Activated T-helper 1 cell treated with anti-CD3 and anti-CD28 coated beads, Interleukin-2, amount 50 U/mL, for 16 hours (primary cell): ENCODE measurements at places on chromosomes 5 and 9.

DNA sequence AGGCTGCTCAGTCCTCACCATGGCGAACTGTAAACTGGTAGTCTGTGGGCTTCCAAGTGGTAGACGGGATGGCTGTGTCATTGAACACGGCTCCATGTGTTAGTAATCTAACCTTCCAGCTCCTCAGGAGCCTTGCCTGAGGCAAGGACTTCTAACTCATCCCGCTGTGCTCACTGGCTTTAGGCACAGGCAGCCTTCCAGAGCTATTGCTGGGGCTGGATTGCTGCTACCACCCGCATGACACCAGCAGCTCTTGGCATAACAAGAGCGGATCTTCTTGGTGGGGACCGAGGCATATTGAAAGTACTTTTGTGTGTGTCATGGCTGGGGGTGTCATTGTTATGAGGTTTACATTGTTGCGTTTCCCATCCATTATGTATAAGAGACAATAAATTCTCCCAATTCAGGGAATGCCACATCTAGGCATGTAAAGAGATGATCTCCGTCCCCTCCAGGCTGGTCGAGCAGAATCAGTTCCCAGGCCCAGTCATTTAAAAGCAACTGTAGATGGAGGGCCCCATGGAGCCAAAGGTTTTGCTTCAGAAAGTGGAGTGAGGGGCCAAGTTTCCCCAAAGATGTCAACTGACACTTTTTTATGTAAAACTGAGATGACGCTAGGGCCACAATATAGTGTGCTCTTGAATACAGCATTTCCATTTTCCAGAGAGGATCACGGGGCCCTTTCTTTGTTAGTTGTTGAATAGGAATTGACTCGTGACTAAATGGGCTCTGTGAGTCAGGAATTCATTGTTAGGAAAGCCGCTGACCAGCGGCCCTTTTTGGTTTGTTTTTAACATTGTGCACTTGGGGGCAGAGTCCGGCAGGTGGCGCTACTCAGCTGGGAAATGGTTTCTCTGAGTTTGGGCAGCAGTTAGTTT, 759.5 kb downstream of the TAF11L14 start:
- DNase-seq = no peak

GRCh38 chr5:116479776-116480675, 94.6 kb downstream of the SEMA6A start:
- DNase-seq = no peak

- no peak for DNase-seq
These were observed 679.9 kb downstream of the ISL1 start for GRCh38 chr5:52063186-52063585.

DNA sequence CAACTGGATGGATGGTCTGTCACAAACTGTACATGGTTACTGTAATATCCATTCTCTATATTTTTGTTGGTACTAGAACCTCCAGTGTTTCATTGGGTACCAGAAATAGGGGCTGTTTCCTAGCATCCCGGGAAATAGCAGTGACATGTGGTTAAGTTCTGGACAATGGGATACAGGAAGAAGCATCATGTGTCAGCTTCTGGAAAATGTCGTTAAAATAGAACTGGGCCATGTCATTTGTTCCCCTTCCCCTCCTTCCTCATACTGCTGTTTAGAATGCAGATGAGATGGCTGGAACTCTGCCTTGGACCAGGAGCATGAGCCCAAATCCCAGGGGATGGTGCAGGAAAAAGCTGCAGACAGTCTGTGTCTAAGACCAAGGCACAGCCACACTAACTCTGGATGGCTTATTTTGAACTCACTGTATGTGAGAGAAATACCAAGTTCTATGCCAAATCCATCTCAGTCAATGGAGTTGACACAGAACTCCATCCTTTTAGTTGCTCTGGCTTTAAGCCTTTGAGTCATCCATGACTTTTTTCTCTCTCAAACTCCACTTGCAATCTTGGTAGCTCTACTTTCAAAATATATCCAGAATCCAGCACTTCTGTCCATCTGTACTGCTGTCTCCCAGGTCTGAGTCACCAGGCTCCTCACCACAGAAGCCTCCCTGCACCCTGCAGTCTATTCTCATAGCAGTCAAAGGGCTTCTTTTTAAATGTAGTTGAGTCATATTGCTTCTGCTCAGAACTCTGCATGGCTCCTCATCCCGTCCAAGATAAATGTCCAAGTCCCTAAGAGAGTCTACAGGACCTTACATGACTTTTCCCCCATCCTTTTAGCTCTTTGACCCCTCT, 184.2 kb downstream of the NSG2 start:
- no peak for DNase-seq

DNA sequence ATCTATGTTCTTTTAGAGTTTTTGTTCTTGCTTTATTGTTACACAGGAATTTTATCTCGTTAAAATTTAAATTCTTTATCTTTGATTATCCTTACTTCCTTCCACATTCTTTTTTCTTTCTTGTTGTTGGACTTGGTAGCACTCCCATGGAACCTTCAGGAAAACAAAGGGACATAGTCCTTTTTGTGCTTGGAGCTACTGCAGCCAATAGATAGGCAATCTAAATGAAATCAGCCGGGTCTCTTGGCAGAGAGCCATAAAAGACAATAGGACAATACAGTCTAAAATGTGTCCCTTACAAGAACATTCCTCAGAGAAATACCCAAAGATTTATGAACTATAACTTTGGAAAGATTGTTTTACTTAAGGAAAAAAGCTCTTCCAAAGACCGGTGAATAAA, 548.1 kb upstream of the C9orf72 start:
- DNase-seq = no peak

GRCh38 chr5:52709167-52709925, 78.4 kb upstream of the ITGA1 start:
- DNase-seq = no peak

GRCh38 chr5:112036206-112036605, 279.2 kb upstream of the NREP start:
- no peak for DNase-seq

DNA sequence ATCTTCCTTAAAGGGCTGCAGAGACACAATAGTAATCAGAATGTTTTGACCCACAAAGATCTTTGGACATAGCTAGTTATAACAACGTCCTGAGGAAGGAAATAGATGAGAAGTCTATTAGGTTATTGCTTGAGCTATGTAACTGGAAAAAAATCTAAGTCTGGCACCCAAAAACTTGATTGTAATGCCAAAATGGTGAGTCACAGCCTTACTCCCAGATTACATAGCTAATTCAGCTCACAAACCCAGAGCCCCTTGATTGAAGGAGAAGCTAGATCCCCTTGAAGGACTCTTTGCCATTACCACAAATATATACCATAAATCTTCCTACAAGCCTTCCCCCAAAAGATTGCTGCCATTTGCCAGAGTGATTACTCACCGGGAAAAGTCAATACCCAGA, 341.8 kb upstream of the KIF2A start:
- no peak for DNase-seq

GRCh38 chr5:1324719-1325190, 20.1 kb downstream of the CLPTM1L start:
- no peak for DNase-seq
